Ovary (tissue), 10 donors: ENCODE measurements at places on chromosomes 13 and 19. TPM values are rescaled to one million over a fixed set of nuclear protein-coding genes. Genes with fewer than 3 reads are reported as not detected.

GRCh38 chr19:28505134-28505533 lies 707.8 kb downstream of the UQCRFS1 start:
- DNase-seq = no peak

DNA sequence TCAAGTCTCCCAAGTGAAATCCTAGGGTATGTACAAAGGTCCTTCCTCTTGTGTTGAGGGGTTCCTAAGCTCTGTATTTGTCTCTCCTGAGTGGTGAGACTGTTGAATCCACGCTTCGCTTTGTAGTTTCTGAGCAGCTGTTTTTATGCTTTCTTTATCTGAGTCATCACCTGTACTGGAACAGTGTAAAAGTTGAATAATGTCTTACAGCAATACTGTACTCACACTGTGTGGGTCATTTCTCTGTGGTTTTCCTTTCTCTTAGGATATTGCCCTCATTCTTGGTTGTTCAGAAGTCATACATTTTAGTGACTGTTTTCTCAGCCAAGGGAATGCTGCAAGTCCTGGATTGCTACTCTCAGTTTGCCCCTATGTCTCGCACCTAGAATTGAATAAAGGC lies 1596.6 kb downstream of the SLITRK5 start:
- DNase-seq = no peak

DNA sequence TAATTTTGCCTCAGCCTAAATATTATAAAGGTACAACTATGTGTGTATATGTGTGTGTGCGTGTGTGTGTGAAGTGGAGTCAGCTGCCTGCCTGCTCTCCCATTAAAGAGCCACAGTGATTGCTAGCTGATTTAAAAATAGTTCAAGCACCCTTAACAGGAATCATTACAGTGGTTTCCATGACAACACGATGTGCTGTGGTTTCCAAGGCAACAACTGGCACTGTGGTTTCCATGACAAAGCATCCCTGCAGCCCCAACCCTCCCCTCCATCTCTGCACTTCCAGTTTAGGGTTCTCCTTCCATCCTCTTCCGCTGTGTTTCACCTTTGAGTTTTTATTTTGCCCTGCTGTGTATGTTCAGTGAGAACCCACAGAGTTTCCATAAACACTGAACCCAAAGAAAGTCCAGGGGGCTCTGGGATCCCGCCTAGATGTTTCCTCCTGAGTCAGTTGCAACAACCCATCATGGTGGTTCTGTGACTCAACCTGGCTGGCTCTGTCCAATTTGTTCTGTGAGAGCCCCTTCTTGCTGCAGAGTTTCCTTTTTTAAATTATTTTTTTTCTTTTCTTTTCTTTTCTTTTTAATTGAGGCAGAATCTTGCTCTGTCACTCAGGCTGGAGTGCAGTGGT lies 7.1 kb upstream of the PNMA8A start:
- DNase-seq = no peak

SIGLEC10 gene
- 1.4 TPM for total RNA-seq

FGF21 gene
- not detected for total RNA-seq

LGALS7B gene
- total RNA-seq = not detected

GRCh38 chr13:113224486-113224885 lies 15.1 kb downstream of the CUL4A start:
- DNase-seq = no peak

USP12 gene
- total RNA-seq = 19.2 TPM

DNA sequence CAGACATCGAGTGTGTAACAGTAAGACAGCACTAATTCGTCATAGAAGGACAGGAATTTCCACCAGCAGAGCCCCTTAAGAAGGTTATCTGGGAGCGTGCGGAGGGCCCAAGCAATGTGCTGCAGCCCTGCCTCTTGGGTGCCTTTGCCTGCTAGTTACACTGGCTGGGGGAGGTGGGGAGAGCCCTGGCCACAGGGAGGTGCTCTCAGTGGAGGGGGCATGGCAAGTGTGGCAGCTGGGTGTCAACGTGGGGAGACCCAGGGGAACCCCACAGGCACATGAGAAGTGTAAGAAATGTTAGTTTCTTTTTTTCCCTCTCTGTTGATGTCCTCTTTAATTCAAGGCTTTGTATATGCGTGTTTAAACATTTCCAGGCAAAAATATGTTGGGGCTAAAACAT lies 50.9 kb upstream of the TMTC4 start:
- DNase-seq = no peak

GRCh38 chr13:25295701-25296100 lies 5.7 kb upstream of the NUP58 start:
- DNase-seq = no peak

- no peak for DNase-seq
These were observed 72.2 kb downstream of the ATP11A start for GRCh38 chr13:112761701-112762689.

- DNase-seq = peak; percentile 48
These were observed 605 bp downstream of the TMEM255B start for GRCh38 chr13:113759525-113760137.

TMC4 gene
- total RNA-seq = 6.3 TPM

WTIP gene
- total RNA-seq = 13.4 TPM

- no peak for DNase-seq
These were observed 227.5 kb upstream of the STARD13 start for GRCh38 chr13:33512880-33513554.

GRCh38 chr19:16233836-16234551 lies 36.3 kb downstream of the AP1M1 start:
- DNase-seq = no peak

TNFSF9 gene
- 0.27 TPM for total RNA-seq

DNA sequence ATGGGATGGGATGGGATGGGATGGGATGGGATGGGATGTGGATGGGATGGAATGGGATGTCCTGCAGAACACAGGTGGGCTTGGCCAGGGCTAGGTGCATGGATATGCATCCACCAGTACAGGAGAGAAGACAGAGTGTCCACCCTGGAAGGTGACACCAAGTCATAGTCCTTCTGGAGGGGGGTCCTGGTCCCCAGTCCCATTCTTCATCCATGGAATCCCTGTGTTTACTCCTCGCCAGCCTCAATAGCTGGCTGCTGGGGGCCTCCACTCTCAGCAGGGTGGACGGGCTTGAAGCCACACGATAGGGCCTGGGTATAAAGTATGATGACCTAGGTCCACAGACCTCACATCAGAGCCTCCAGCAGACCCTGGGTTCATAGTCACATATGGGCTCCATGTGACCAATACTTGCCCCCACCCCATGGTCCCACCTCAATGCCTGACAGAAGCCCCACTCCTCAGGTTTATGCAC lies 40.1 kb downstream of the RFX2 start:
- DNase-seq = no peak

CCDC61 gene
- 19.6 TPM for total RNA-seq

- DNase-seq = no peak
These were observed 363.3 kb downstream of the KCNRG start for GRCh38 chr13:50378509-50379044.

ZNF333 gene
- total RNA-seq = 19.2 TPM

DNA sequence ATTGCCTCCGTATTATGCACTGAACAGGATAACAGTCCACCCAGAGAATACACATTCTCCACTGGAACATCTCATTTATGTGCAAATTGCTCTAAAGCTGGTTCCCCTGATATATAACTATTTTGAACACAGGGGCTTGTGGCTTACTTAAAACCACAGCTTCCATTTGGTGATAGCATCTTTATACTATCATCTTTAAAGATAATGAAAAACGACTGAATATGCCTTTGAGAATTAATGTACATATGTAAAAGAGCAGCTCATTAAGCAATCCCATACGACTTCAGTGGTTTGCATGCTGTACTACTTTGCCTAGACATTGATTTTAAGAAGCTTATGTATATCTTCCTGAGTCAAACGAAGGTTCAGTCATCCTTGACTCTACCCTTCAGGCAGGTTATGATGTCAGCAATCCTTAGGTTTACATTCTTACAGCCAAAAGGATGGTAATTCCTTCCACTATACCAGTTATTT lies 40.8 kb downstream of the BRD4 start:
- no peak for DNase-seq

WDR62 gene
- total RNA-seq = 0.80 TPM

DNA sequence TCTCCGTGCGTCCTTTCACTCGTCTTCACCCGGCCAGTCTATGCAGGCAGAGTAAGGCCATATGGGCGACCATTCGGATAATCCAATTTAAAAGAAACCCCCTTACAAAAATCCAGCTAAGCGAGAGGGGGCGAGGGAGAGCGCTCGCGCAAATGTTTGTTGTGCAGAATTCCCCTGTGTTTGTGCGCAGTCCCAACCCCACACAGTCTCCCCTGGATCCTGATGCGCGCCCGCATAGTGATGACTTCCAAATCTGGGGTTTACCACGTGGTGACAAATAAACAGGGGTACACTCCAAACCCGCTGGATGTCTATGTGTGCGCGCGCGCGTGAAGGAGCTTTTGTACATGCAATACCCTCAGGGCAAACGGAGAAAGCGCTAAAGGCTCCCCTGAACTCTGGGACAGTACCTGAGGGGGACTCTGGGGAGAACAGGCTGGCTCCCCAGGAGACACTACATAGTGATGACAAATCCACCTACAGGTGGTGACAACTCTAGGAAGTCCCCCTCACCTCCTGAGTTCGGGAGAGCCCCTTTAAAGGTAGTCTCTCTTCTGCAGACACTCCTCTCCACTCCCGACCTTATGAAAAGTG lies 8.5 kb downstream of the SOX21 start:
- no peak for DNase-seq

DNA sequence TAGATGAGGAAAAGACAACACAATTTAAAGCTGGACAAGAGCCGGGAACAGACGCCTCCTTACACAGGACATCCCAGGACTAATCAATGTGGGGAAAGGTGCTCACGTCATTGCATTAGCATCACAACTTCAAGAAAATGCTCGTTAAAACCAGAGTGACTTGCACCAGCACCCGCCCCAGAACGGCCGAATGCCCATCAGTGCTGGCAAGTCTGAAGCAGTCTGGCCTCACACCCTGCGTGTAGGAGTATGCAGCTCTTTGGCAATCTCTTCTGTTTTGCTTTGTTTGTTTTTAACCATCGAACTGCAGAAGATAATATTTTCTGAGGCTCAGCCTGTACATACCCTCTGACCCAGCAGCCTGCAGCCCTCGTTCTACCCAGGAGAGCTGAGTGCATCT lies 44.8 kb upstream of the LDLR start:
- DNase-seq = peak; percentile 33

DNA sequence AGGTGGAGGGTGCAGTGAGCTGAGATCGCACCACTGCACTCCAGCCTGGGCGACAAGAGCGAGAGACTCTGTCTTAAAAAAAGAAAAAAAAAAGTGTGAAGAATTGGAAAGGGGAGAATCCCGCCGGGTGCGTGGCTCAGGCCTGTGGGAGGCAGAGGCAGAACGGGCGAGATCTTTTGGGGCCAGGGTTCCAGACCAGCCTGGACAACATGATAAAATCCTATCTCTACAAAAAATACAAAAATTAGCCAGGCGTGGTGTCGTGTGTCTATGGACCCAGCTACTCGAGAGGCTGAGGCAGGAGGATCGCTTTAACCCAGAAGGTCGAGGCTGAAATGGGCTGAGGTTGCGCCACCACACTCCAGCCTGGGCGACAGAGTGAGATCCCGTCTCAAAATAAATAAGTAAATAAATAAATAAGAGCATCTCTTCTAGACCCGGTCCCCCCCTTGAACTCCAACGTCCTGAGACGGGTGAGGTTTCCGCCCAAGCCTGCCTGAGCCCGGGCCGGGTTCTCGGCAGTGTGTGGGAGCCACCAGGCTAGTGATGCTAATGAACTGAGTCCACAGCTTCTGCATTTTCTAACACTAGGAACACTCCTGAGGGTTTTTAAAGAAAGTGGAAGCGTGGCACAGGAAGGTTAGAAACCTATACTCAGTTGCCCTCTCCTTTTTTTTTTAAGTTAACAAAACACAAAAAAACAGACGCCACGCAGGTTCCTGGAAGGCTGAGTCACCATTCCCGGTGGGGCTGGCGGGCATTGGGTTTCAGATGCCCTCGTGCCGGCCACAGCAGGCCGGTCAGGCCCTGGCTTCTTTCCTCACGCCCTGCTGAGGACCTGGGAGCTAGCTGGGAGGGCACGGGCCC lies 22.0 kb downstream of the GPX4 start:
- DNase-seq = no peak

- DNase-seq = no peak
These were observed 16.7 kb downstream of the KDM4B start for GRCh38 chr19:4985551-4985991.

DNA sequence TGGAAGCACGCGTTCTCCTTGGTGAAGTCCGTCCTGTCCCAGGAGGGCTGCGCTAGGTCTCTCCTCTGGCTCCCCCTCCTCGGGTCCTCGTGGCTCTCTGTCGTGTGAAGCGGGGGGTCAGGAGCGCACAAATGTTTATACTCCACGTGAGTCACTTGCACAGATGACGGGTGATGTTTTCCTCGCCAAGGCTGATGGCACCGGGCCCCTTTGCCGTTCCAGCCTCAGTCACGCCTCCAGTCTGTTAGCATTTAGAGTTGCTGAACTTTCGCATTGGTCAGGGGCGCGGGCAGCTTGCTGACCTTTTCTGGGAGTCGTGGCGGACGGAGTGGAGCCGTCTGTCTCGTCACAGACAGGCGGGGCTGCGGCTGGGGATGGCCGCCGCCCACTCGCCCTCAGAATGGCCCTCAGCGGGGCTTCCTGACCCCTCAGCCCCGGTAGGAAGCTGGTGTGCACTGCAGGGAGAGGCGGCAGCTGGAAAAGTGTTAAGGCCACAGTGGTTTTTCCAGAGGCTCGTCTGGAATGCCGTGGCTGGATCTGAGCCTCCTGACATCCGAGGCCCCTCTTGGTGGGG lies 13.7 kb downstream of the KLHL26 start:
- peak; percentile 82 for DNase-seq

DNA sequence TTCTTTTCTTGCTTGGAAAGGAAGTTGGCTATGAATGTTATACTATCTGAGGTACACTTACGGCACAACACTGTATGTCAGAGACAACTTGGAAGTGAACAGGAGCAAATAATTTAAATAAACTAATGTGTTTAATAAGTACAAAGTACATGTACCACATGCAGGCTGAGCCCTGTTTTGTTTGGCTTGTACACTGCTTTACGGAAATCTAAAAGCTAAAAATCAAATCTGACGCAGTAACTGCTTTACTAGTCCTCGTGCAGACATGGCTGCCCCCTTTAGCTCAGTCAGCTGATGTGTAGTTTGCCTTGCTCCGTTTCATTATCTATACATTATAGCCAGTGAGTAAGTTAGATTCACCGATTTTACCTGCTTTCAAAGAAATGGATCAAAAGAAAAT lies 36.5 kb downstream of the TDRD3 start:
- DNase-seq = no peak

- no peak for DNase-seq
These were observed 37.2 kb downstream of the ZC3H13 start for GRCh38 chr13:46015366-46015765.

DNA sequence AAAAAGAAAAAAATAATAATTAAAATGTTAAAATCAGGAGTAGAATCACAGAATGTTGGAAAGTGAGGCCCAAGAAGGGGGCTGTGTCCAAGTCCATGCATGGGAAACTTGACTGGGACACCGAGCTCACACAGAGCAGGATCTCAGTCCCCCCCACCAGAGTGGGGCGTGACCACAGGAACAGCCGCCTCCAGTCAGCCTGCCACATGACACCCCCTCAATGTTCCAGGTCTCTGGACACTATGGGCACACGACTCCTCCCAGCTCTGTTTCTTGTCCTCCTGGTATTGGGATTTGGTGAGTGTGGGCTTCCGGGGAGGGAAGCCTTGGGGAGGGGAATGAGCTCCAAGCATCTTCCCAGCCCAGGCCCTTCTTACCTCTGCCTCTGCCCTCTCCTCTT lies 2.4 kb downstream of the APOC2 start:
- no peak for DNase-seq

LILRA1 gene
- total RNA-seq = 0.36 TPM

- DNase-seq = no peak
These were observed 862.6 kb downstream of the DIAPH3 start for GRCh38 chr13:59301174-59301567.

TUBA3C gene
- not detected for total RNA-seq

WDR87 gene
- total RNA-seq = not detected
